Activated CD4-positive, alpha-beta T cell treated with anti-CD3 and anti-CD28 coated beads for 48 hours (primary cell): ENCODE measurements at places on chromosomes 4 and X.

DNA sequence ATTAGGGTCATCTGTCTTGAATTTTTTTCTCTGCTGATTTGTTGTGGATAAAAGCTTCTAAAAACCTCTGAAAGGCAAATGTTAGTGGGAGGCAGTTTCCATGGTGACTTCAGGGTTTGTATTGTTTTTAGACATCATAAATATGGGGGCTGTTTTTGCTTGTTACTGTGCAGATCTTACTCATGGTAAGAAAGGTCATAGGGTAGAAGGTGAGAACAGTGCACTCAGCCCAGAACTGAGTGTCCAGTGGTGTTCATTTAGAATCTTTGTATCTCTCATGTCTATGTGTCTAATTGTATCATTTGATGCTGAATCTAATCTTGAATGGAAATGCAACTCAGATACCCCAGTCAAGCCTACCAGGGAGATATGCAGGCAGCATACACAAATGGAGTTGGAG is 609.8 kb downstream of the ZNF674 start:
- DNase-seq: no peak

- DNase-seq: no peak
These were observed 150.2 kb downstream of the CXXC4 start for GRCh38 chr4:104344342-104344980.

GRCh38 chr4:10611673-10612072 is 72.9 kb downstream of the CLNK start:
- no peak for DNase-seq

DNA sequence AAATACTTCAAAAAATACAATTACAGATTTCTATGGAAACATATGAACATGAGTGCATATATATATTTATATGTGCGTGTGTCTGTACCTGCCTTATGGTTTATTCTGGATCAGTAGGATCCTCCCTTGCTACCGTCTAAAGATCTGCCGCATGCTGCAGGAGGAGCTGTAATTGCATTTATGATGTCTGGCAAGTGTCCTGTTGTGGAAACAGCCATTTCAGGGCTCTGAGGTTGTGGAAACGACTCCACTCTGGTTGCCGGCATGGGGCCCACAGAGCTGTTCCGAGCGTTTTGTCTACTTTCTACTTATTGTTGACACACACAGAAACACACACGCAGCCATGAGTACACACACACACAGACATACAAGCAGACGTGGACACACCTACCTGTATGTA is 21.3 kb downstream of the CD99 start:
- no peak for DNase-seq

DNA sequence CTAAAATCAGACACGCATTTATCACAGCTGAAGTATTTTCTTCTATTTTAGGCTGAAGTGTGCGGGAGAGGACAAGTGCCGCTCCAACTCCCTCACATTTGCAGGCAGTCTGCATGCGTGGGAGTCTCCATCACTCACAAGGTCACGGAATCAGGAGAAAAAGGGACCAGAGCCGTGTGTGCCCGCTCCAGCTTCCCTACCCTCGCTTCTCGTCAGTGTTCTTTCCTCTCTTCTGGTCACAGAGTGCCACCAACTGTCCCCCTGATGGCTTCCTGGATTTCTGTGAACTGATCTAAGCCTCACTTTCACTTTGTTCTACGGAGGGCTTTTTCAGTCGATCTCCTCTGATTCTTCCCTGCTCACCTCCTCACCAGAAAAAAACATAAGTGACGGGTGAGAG is 407.4 kb upstream of the AADAT start:
- no peak for DNase-seq
